Right kidney (tissue), 9 donors: ENCODE measurements at places on chromosomes 6 and 20.

DNA sequence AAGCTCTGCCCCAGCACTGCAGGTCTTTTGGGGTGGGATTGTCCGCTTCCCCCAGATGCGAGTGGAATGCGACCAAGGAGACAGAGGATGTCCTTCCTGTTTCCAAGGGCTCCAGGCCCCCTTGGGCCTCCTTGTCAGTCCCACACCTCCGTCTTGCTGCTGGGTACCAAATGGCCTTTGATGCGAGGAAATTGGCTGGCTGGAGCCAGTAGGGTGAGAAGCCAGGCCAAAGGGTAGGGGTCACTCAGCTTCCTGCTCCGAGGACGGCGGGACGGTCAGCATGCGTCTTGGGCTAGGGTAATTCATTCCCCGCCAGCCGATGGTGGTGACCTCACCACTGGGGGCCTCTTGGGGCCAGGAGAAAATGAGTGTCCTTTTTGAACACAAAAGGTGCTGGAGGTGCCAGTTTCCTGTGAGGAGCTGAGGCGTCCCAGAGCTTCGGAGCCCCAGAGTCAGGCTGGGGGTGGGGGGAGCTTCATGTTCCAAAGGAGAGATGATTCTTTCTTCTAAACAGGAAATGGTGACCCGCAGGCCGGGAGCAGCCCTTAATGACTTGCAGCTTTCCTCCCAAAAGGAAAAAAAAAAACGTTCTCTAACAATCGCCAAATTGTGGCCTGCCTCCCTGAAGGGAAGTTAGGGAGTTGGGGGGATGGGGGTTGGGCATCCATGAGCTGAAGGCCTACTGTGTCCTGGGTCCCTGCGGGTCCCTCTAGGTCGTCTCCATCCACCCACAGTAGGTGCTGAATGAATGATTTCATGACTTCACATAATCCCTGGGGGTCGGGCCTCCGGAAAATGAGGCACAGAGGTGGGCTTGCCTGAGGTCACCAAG, 6.7 kb downstream of the SNAI1 start:
- DNase-seq, result peak; percentile 63

- no peak for DNase-seq
Measured at GRCh38 chr6:40723967-40724366, 136.8 kb upstream of the LRFN2 start.

DNA sequence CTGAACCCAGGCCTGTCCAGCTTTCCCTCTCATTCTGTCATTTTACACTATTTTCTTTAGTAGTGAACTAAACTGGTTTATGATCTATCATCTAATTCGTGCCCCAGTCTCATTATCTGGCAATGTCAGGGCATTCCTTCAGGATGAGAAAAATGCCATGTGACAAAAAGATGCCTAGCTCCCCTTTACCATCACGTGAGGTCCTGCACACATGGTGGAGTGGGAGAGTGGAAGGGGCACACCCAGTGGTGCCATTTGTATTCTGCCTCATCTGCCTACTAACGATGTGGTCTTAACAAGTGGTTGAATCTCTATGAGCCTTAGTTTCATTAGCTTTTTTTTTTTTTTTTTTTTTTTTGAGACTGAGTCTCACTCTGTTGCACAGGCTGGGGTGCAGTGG, 41.2 kb downstream of the CDC5L start:
- DNase-seq, result no peak

GRCh38 chr6:1821164-1821512, 211.4 kb downstream of the FOXC1 start:
- no peak for DNase-seq

DNA sequence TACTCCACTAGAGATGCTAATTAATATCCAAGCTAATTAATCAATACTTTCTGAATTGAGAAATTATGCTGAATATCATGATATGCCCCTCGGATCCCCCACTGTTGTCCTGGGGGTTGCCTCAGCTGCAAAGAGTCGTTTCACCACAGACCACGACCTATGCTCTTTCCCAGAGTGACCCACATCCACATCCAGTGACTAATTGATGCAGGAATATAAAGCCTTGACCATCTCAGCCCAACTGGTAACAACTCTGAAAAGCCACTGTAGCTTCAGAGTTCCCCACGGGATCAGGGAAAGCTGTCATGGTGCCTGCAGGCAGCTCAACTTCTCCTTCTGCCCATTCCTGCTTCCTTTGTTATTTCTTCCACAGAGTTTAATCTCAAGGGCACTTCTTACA, 116.9 kb downstream of the RWDD2A start:
- DNase-seq, result no peak

DNA sequence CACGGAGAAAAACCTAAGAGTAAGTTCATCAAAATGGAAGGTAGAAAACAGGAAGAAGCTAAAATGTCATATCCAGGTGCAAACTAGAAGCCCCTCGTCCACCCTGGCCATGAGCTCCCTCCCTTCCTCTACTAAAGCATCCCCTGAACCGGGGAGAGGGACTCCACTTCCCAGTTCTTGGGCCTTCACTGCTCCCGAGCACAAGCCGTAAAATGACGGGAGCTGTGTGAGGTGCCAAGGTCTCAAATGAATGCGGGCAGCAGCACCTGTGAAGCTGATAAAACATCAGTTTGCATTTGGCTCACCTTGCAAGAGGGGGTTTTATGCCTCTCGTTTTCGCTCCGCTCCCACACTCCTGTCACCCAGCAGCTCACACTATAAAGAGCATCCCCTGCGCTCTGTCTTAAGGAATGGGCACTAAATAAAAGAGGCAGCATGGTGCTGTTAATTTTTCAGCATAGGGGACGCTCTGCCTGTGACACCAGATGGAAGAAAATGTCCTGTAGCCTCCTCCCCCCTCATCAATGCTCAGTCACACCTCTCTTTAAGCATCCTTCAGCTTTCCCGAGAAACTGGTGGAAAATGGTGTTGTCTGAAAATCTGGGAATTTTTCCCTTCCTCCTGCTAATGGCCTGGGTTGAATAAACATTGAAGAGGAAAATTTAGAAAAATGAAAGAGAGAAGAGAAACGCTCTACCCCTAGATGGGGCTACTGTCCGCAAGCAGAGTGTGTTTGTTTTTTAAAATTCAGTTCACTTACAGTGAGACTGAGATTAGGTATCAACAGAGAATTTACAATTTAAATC, 563.0 kb upstream of the AGPAT4 start:
- no peak for DNase-seq

DNA sequence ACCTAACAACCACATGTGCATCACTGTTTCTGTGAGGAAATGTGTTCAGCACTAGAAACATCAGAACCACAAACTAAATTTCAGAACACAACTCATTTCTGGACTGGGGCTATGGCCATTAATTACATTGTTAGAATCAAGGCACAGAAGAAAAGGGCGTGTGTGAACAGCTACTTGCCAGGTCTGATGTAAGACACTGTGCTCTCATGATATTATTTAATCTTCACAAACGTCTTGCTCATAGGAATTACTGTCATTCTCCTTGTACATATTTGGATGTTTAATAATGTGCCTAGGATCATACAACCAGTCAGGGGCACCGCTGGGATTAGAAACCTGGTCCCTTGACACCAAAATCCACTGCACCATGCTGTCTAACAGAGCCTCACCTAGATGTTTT, 14.8 kb downstream of the ADGRF1 start:
- DNase-seq, result no peak
